IMR-90 (cell line): ENCODE measurements at places on chromosomes 6 and 20.

GRCh38 chr6:85436939-85437495 is 12.9 kb upstream of the NT5E start:
- no peak for DNase-seq

DNA sequence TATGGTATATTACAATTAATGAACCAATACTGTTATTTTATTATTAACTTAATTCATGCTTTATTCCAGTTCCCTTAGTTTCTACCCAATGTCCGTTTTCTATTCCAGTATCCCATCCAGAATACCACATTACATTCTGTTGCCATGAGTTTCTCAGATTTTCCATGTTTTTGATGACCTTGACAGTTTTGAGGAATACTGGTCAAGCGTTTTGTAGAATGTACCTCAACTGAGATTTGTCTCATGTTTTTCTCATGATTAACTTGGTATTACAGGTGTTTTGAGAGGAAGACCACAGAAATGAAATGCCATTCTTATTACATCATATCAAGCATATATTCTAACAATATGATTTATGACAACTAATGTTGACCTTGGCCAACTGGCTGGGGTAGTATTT is 23.8 kb upstream of the ESR1 start:
- no peak for DNase-seq

DNA sequence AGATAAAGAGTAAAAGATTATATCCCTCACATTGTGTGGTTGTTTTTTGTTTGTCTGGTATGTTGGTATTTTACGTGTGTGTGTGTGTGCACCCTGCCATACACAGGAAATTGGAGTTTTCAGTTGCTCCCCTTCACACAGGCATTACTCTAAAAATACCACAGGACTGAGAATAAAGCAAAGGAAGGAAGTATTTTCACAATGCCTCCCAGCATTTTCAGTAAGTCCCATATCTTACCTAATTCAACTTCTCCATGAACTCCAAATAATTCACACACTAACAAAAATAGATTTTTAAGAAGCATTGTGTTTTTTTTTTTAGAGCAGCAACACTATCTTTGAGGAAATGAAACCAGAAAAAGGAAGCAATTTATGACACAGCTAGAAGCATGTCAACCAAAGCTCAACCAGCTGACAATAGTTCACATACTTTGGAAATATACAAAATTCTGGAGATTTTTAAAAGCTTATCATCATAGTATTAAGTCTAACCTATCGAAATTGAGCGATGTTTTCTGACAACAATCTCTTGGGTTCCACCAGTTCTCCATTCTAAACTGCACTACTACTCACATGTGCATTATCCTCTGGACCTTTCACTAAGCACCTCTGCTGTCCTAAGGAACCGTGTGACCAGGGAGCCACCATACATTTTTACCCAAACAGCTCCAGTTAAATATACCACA is 2.1 kb downstream of the UBE2J1 start:
- no peak for DNase-seq

DNA sequence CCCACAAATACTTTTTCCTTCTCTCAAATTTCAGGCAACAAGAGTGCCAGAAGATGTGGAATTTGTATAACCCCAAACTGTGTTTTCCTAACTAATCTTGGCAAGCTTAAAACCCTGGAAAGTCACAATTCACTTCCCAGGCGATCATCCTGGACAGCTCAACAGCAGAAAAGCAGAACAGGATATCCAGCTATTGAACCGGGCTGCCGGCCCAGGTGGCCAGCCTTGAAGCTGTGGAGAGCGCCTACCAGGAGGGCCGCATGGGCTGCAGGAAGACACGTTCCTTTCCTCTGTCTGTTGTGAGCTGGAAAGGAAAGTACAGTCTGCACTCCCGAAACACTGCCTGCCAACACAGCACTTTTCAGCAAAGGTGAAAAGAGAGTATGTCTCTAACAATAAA is 719.7 kb upstream of the MARCKS start:
- no peak for DNase-seq

- no peak for DNase-seq
Measured at GRCh38 chr6:45698046-45698445, 317.6 kb downstream of the CLIC5 start.

DNA sequence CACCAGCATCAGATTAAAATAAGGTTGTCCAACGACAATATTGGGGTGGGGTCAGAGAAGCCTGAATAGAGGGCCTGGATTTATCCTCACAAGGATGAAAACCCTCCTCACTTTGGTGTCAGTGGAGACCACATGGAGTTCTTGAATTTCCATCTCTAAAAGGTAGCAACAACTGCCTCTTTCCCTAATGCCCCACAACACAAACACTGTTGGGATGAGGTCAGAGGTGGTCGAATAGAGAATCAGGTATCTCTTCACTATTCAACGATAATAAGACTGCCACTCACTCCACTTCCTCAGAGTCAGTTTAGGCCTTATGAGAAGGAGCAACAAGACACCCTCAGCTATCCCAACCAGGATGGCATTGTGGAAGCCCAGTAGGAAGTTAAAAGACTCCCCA is 596.1 kb downstream of the HTR1B start:
- DNase-seq = no peak

- no peak for DNase-seq
Measured at GRCh38 chr6:106750946-106751345, 121.6 kb downstream of the QRSL1 start.

DNA sequence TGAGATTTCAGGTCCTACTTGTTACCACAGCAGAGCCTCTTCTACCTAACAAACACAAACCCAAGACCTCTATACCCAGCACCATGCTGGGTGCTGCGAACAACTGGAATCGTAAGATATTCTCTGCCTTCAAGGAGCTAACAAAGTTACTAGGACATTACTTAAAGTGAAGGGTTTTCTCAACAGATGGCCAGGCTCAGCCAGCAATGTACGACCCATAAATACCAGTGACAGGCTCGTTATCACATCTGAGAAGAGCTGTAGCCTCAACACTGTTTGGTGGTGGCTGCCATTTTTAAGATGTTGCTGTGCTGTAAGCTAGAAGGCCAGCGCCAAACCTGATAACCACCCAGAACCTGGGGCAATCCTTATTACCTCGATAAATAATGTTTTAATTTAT is 406.5 kb downstream of the KIF16B start:
- no peak for DNase-seq

GRCh38 chr6:36917541-36918193 is 31.9 kb downstream of the C6orf89 start:
- DNase-seq = peak; percentile 80

DNA sequence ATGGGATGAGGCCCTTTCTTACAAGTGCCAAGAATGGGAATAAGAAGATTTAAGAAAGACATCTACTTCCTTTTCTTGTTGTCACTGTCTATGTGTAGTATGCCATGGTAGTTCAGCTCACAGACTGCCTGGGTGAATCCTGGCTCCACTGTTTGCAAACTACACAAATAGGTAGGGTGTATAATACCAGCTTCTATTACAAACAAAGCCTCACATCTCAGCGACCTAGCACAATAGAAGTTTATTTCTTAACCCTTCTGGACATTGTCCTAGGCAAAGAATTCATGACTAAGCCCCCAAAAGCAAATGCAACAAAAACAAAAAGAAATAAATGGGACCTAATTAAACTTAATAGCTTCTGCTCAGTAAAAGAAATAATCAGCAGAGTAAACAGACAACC is 74.5 kb downstream of the LINC00237 start:
- DNase-seq = no peak

- DNase-seq = no peak
Measured at GRCh38 chr6:27742833-27743573, 169.2 kb downstream of the OR2B2 start.

DNA sequence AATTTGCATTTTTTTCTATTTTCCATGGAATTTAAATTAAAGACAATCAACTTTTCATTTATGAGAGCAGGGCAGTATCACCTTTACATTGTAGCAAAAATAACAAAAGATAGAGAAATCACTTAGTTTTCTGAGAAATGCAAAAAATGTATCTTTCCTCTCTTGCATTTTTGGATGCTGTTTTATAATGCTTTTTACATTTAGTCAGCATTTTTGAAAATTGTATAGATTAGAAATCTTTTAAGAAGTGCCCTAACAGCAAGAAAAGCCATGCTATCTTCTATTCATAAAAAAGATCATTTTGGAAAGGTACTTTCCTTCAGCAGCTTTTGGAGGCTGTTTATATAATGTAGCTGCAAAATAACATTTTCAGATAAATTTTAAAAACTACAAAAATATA is 421.8 kb downstream of the EYS start:
- DNase-seq = no peak

DNA sequence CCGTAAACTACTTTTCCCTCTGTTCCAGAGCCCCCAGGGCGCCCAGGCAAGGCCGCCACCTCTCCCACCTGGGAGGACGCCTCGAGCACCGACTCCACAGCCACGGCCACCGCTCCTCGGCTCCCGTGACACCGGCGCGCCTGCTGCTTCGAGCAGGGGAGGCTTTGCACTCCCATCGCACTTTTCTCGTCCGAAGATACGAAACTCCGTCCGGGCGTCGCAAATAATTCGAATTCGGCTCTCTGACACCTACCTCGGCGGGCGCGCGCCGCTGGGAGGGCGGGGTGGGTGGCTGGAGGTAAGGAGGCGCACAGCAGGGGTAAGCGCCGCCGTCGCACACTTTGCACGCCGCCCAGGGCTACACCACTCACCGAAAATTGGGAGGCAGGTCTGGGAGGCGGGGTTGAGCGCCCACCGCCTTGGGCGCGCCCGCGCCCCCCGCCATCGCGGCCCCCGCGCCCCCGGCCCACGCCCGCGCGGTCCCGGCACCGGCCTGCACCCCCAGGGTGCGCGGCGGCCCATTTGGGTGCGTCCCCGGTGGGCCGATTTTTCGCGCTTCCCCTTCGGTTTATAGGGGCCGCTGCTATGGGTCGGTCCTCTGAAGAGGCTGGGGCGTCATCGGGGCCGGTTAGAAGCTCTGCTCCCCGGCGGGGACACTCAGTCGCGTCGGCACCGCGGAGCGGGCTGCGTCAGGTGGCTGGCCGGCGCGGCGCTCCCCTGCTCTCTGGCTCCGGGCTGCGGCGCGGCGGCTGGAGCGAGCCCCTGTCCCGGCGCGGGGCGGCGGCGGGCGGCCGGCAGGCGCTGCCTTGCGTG is 36.2 kb downstream of the GNAS start:
- peak; percentile 72 for DNase-seq

DNA sequence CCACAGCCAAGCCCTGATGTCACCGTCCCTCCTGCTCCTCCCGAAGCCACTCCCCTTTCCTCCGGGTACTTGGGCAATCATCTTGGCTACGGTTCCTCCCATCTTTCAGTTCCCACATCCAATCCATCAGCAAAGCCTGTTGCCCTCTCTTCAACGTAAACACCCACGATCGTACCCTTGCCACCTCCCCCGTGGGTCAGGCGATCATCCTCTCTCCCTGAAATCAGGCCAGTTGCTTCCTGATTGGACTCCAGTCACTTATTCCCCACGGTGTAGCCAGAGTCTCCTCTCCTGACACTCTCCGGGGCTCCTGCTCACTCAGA is 44.5 kb downstream of the SULF2 start:
- DNase-seq = no peak

- no peak for DNase-seq
Measured at GRCh38 chr20:12827816-12828385, 180.9 kb upstream of the SPTLC3 start.

DNA sequence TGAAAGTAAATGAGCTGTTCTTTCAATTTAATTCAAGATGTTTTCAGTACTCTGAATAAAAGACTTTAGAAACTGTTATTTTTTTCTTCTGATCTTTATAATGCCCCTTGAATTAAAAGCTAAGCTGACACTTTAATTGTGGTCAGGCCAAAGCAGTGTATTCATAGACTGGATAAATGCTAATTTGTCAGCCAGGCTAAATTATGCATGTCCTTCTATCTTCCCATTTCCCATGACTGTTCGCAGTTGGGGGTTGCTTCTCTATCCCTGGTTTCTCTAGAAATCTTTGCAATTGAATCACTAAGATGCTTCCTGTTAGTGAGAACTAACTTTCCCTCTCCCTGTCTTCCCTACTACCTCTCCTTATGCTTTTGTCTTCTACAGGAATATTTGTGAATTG is 396.2 kb downstream of the RFPL4B start:
- DNase-seq = no peak

DNA sequence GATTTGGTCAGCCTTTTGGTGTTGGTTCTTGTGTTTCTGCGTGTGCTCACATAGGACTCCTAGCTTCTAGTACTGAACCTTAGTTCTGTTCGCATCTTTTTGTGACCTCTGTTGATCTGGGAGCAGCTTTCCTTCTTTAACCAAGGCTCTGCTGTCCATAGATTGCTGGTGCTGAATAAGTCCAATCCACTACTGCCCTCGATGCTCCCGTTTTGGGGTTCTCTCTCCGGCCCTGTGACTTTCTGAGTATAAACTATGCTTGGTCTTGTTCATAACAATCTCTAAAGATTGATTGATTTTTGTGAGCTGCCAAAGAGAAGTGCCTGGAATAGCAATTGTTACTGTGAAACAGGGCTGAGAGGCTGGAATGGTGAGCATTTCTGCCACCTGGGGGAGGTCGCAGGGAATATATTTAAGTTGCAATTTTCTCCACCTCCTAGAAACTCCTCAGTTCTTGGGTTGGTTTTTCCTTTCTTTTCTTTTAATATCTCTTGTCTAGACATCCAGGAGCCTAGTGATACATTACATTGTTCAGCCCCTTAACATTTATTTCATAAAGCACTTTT is 422.9 kb upstream of the CHD6 start:
- DNase-seq = no peak

DNA sequence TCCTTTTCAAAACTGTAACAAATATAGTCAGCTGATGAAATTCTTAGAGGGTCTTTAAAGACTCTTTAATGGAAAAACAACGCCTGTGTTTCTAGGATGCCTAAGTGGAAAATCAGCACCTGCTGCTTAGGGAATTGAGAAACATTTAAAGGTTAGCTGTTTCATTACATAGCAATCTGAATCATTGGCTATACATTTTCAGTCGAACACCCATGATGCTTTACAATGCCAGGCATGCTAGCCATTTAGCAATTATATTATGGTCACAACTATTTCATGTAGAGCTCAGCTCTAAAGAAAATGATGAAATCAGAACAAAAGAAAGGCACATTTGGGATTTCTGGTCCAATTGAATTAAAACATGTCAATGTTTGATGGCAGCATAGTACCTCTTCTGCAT is 270.3 kb upstream of the SYNCRIP start:
- DNase-seq = no peak

- DNase-seq = no peak
Measured at GRCh38 chr6:153449279-153449678, 318.2 kb upstream of the RGS17 start.

GRCh38 chr6:144331491-144331969 is 46.4 kb downstream of the UTRN start:
- peak; percentile 93 for DNase-seq

- peak; percentile 100 for DNase-seq
Measured at GRCh38 chr6:133551847-133552341, 310.7 kb downstream of the EYA4 start.

GRCh38 chr6:33959661-33960344 is 156.0 kb upstream of the MLN start:
- no peak for DNase-seq
